Left ventricle myocardium inferior (tissue), 1 donor: ENCODE measurements at places on chromosomes 11 and 22. TPM values are rescaled to one million over a fixed set of nuclear protein-coding genes. Genes with fewer than 3 reads are reported as not detected.

DNA sequence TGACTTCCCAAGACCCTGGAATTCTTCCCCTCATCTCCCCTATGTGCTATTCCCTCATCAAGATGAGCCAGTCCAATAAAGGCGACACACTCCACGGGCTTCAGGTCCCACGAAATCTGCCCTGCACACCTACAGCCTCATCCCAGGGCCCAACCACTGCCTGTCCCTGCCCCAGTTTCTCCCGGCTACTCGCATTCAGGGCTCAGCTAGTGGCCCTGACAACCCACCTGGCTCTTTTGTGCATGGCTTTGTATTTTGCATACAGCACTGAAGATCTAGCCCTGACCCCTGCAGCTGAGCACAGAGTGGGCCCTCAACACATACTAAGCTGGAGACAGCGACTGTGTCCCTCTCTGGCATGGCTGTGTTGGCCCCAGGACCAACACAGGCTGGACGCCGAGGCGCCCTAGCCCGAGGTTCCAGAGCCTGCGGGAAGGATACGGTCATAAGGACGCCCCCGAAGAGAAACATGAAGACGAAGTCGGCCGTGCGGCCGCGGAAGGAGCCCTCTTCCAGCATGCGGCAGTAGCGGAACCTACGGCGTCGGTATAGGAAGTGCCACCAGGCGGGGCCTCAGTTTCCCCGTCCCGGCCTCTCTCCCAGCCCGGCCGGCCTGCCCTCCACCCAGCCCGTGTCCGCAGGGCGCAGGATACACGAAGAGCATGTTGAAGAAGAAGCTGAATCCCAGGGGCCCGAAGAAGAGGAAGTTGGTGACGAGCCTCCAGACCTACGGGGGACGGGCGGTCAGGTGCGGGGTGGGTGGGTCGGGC, 710 bp downstream of the DERL3 start:
- no peak for DNase-seq

GRCh38 chr22:48105259-48105658, 1342.8 kb downstream of the TBC1D22A start:
- DNase-seq = no peak

The DRG1 gene
- 58.0 TPM for total RNA-seq

- peak; percentile 81 for DNase-seq
These were observed 921 bp downstream of the C1QTNF5 start for GRCh38 chr11:119339589-119340334.

GRCh38 chr22:48397531-48398180, 1430.0 kb downstream of the BRD1 start:
- no peak for DNase-seq

The CRYBB1 gene
- total RNA-seq = 0.66 TPM

DNA sequence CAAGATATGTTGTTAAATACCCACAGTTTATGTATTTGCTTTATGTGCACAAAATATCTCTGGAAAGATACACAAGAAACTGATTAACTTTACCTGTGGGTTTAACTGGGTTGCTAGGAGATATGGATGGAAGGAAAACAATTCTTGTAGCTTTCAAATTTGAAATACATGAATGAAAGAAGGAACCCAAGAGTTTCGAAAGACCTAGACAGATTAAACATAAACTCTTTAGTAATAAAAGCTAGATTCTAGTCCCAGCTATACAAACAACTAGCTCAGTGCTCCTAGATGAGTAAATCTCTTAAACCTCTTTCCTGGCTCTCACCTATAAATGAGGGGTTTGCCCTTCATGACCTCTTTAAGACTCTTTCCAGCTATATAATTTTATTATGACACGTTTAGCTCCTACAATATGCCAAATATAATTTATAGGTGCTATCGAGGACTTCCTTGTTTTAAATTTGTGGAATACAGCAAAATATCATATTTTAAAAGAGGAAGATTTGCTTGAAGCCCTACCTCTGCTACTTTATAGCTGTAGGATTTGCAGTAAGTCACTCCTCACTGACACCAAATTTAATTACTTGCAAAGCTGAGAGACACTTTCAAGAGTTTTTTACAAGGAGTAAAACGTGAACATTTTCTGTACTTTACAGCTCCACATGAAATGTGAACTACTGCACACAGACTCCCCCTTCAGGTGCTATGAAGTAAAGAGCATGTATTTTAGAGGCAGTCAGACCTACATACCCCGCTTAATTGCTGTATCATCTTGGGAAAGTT, 50.7 kb downstream of the RRAS2 start:
- no peak for DNase-seq

DNA sequence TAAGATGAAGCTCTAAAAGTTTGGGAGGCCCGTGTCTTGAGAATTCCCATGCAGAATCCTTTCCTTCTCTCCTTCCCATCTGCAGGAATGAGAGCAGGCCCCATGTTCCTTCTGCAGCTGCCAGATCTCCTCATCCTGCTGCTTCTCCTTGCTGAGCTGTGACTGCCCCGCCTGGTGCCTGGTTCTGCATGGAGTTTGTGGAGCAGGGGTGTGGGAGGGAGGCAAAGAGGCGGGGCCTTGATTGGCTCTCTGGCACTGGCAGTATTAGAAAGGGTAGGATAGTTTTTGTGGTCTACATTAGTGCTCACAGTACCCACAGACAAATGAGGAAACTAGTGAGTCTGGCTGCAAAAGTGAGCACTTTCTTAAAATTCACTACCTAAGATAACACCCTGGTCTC, 91.1 kb upstream of the CLPB start:
- DNase-seq = no peak

DNA sequence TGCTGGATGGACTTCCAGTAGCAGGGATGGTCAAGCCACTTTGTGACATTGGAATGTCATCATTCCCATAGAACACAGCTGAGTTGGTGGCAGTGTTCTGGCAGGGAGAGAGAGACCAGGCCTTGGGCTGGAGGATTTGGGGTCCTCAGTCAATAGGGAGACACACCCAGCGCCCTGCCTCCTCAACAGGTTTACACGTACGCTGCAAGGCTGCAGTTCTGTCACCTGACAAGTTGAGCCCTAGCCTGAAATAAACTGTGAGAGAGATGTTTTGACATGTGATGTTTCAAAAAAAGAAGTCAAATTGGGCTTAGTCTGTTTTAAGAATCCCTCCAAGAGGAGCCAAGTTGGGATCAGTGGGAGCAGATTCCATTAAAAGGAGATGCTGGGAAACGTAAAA, 42.9 kb upstream of the CRYBB3 start:
- DNase-seq = no peak

GRCh38 chr22:44493206-44493605, 4.8 kb downstream of the RTL6 start:
- DNase-seq = no peak

DNA sequence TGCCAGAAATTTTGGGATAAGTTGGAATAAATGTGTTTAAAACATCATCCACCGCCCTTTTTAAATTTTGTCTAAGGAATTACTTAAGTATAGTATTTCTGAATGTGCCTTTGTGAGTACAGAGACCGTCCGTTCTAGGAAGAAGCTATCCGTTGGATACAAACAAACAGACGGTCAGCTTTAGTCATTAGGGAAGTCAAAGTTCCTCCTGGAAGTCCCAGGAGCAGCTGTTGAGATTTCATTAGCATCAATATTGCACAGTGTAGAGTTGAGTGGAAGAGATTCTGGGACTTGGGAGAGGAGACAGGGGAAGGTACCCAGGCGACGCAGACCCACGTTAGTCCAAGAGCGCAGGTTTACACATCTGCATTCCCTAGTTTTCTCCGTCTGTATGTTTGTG, 15.7 kb upstream of the ADSL start:
- DNase-seq = no peak
